Skeletal muscle cell (primary cell): ENCODE measurements at places on chromosomes 7 and 10.

GRCh38 chr10:87660484-87661133 lies 931 bp downstream of the PAPSS2 start:
- DNase-seq, result no peak

DNA sequence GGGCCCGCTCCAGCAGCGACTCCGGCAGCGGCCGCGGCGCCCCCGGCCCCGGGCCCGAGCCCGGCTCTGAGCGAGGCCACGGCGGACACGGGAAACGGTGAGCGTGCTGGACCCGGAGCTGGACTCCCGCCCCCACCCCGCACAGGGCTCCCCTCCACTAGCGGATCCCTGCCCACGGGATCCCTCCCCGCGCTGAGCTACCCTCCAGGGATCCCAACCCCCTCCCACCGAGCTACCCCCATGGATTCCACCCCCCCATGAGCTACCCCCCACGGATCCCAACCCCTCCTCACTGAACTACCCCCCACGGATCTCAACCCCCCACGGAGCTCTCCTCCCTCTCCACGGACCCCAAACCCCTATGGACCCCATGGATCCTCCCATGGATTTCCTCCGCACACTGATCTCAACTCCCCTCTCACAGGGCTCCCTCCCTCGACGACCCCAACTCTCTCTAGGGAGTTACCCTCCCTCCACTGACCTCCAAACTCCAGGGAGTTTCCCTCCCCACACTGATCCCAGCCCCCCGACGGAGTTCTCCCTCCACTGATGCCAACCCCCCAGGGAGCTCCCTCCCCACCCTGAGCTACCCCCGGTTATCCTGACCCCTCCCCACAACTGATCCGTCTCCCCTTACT lies 20.6 kb upstream of the HSPB1 start:
- DNase-seq, result no peak

- DNase-seq, result no peak
Measured at GRCh38 chr7:43591558-43592180, 8.8 kb downstream of the STK17A start.

DNA sequence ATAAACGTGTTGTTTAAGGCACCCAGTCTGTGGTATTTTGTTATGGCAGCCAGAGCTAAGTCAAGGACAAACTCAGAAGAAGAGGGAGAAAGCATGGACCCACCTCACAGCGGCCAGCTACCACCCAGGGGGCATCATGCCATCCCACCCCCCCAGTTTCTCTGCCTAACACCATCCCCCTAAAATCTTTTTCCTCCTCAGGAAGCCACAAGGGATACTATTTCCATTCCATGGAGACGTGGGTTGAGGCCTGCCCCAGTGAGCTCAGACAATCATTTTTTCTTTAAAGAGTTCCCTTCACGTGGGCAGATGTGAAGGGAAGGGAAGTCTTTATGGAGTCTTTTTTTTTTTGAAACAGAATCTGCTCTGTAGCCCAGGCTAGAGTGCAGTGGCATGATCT lies 131.8 kb downstream of the FGFR2 start:
- no peak for DNase-seq

DNA sequence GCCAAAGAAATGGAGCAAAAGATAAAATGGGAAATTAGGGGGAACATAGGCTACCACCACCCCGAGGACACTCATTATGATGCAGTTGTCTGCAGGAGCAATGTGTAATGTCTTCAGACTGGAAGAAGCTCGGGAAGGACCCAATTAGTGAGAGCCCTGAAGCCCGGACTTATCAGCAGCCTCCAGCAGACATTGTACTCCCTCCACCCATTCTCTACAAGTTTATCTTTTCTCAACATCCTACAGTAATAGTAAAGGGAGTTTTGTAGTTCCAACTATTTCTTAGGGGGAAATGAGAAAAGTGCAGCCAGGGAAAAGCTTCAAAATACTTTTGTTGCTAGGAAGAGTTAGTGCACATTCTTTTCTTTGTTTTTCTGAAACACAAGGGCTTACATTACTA lies 657.3 kb upstream of the COBL start:
- no peak for DNase-seq

DNA sequence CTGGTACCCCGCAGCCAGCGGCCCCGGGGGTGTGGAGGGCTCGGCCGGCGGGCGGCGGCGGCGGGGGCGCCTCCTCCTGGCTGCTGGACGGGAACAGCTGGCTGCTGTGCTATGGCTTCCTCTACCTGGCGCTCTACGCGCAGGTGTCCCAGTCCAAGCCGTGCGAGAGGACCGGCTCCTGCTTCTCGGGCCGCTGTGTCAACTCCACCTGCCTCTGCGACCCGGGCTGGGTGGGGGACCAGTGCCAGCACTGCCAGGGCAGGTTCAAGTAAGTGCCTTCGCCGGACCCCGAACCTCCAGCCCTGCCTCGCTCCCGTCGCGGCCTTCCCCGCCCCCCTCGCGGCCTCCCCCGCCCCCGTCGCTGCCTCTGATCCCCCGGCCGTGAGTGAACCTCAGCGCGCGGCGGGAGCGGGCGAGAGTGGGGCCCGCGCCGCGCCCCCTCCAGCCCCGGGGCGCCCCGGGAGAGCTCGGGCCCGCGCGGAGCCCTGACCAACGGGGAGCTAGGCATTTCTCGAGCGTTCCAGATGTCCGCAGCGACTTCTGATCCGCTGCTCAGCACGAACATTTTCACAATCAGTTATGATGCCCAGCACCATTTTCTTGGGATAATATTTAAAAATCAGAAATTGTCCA lies 727 bp downstream of the ATRNL1 start:
- DNase-seq, result no peak

DNA sequence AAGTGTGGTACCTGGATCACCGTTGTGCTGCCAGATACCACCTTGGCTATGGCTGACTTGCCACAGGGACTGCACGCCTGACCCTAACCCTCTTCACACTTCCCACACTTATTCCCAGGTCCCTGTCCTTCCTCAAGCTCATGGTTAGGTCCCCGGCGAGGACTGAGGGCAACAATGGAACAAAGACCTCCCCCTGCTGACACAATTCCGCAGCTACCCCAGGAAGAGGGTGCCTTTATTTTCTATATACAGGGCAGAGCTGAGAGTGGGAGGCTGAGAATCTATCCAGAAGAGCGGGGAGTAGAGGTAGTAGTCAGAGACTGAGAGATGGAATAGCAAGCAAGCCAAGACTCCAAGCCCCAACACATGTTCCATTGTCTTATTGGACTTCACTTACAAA lies 118.1 kb upstream of the SEM1 start:
- no peak for DNase-seq
